ENCODE measurements at places on chromosomes 2 and 18.
A peak's percentile ranks its signal among the peaks of the same experiment; 100 is the strongest.

- DNase-seq, result no peak
These were observed 100.1 kb upstream of the APCDD1 start for GRCh38 chr18:10354241-10354811.

- no peak for DNase-seq
These were observed 69.4 kb upstream of the ODC1 start for GRCh38 chr2:10517351-10518043.

DNA sequence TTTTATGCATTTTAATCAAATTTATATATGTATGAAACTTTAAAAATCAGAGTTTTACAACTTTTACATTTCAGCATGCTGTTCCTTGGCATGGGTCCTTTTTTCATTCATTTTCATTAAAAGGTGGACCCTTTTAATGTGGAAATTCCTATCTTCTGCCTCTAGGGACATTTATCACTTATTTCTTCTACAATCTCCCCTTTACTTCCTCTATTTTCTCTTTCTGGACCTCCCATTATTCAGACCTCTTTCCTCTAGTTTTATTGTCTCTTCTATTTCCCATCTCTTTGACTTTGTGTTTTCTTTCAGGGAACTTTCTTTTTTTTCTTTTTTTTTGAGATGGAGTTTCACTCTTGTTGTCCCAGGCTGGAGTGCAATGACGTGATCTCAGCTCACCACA lies 5.7 kb downstream of the PROC start:
- peak; percentile 25 for DNase-seq

DNA sequence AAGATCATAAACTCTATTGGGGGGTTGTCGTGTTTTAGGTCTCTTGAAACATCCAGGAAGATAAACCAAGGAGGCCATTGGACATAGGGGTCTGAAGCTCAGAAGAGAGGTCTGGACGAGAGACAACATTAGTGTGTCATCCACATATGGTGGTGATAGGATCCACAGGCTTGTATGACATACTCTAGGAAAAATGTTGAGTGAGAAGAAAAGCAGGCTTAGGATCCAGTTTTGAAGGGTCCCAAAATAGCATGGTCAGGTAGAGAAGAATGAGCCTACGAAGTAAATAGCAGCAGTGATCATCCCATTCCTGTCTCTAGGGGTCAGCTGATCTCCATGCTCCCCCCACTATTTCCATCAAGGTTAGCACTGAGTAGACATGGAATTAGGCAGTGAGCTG lies 166.8 kb downstream of the ANKRD30B start:
- DNase-seq, result no peak

DNA sequence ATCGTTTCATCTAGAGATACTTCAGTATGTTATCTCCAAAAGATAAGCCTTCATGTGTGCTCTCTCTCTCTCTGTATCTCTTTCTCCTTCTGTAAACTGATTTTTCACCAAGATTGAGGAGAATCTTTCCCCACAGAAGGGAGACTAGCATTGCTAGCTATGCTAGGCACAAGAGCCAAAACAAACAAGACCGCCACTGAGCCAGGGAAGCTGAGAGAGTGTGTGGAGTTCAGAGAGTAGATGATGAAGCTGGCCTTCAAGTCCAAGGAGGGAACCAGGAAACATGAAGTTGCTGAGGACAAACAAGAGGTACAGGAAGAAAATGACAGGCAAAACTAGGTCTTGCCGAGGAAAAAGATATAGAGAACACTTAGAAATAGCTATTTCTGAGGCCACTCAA lies 23.4 kb downstream of the DAPL1 start:
- DNase-seq, result no peak

GRCh38 chr18:49910019-49910418 lies 96.7 kb upstream of the ACAA2 start:
- DNase-seq, result no peak

DNA sequence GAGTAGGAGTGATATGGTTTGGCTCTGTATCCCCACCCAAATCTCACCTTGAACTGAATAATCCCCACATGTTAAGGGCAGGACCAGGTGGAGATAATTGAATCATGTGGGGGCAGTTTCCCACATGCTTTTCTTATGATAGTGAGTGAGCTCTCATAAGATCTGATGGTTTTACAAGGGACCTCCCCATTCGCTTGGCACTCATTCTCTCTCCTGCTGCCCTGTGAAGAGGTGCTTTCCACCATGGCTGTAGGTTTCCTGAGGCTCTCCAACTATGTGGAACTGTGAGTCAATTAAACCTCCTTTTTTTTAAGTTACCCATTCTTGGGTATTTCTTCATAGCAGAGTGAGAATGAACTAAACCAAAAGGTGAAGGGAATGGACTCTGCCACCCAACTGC lies 207.5 kb downstream of the LOXHD1 start:
- no peak for DNase-seq

DNA sequence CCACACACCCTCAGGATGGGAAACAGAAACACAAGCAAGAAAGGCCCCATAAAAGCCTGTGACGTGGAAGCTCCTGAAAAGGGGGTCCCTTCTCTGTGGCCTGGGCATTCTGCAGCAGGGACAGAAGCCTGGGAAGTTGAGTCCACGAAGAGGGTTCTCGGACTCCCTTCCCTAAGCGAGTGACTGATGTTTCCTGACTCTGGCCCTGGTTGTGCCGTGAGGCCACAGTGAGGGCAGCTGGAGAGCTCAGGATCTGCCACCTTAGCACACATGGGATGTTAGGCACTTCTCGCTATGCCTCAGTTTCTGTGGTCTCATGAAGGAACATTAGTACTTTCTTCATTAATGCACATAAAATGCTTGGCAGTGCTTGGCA lies 87.2 kb upstream of the ZFP36L2 start:
- no peak for DNase-seq

- no peak for DNase-seq
These were observed 187.1 kb downstream of the GULP1 start for GRCh38 chr2:188478724-188479123.

- DNase-seq, result no peak
These were observed 1019.6 kb upstream of the PIK3C3 start for GRCh38 chr18:40935423-40935822.

Data from HAP-1 (cell line).